ENCODE measurements at places on chromosomes 11 and 22.

- no peak for DNase-seq
Measured at GRCh38 chr11:46541593-46542371, 52.0 kb downstream of the AMBRA1 start.

DNA sequence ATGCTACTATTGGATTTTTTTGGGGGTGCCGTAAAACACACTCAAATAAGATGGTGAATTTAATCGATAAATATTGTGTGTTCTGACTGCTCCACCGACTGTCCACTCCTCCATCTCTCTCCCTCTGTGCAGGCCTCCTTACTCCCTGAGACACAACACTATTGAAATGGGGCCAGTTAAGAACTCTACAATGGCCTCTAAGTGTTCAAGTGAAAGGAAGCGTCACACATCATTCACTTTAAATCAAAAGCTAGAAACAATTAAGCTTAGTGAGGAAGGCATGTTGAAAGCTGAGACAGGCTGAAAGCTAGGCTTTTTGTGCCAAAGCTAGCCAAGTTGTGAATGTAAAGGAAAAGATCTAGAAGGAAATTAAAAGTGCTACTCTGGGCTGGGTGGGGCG lies 156.7 kb downstream of the CTTN start:
- DNase-seq = no peak

DNA sequence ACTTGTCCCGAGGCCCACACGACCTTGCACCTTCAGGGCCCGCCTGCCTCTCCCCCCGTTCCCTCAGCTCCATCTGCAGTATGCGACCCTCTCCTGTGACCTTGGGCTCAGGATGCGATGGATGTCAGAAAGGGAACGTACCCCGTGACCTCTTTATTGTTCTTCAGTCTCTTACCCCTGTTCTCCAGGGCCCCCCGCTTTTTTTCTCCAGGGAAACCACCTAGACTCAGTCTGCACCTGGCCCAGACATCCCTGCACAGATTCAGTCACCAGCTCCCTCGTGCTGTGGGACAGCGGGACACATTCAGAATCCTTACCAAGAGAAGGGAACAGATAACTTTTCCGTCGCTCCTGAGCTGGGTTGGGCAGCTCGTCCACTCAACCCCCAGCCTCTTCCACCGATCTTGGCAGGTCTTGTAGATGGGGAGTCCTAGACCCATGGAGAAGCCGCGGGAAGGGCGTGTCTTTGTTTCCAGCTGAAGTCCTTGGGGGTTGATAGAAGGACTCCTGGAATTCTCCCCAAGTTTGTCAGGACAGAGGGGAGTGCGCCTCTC lies 1.4 kb upstream of the PHOX2A start:
- DNase-seq = no peak

DNA sequence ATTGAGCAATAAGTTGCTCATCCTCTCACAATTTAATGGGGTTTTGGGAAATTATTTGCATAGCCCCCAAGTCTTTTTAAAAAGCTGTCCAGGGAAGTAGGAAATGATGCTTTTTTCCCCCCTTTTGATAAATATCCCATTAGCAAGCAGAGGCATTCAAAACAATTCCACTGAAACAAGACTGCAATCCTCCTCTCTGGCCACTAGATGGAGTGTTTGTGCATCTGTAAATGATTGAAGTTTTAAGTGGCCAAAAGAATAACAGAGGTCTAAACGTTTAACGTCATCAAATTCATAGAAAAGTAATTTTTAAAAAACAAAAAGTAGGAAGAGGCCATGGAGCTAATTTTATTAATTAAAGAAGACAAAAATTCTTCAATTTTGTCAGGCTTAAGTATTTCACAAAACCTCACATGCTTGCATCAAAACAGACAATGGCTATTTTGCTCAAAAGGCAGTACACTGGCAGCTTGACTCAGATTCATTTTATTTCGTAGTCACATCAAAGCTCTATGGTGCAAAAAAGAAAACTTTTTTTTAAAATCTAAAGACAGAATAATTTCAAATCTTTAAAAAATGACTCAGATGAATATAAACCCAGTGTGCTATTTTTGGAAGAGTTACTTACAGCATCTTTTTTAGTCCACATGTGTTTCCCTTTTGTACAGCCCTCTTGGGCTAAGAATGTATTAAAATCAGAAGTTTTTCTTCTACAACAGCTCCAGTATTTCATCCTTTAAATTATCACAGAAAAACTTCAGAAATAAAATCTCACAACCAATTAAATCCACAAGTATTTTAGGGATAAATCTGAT lies 17.8 kb downstream of the CHORDC1 start:
- DNase-seq = no peak
